Heart right ventricle (tissue), 16 donors: ENCODE measurements at places on chromosomes 2 and 18. TPM values are rescaled to one million over a fixed set of nuclear protein-coding genes. Genes with fewer than 3 reads are reported as not detected.

- peak; percentile 30 for DNase-seq
Measured at GRCh38 chr18:46174342-46175041, 70.3 kb downstream of the HAUS1 start.

DNA sequence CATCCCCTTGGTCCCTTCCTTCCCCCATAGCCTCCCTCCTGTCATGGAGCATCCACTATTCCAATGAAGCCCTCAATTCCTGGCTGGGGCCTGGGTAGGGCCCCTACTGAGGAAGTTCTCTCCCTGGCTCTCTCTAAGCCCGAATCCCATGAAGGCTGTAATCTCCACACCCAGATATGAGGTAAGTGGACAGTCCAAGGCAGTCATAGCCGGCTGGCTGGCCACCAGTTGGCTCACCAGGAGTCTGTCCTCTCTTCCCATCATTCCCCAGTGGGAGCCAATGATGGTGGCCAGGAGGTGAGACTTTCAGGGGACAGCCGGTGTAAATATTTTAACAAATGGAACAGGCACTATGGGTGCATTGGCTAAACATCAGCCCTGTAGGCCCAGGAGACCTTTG, 6.8 kb upstream of the TAF1B start:
- no peak for DNase-seq

DNA sequence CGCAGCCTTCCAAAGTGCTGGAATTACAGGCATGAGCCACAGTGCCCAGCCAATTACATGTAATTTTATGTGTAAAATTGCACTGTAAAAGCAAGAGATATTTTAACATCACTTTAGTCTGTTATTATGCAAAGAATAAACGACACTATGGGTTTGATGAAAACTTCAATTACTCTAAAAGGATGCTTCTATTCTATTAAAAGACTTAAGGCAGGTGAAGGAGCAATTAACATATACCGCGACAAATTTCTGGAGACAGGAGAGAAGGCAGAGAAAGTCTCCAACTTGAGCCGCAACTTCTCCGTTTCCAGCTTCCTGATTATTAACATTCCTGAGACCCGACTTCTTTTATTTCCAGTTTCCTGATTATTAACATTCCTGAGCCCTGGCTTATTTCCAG, 53.7 kb downstream of the FAM210A start:
- DNase-seq, result no peak

DNA sequence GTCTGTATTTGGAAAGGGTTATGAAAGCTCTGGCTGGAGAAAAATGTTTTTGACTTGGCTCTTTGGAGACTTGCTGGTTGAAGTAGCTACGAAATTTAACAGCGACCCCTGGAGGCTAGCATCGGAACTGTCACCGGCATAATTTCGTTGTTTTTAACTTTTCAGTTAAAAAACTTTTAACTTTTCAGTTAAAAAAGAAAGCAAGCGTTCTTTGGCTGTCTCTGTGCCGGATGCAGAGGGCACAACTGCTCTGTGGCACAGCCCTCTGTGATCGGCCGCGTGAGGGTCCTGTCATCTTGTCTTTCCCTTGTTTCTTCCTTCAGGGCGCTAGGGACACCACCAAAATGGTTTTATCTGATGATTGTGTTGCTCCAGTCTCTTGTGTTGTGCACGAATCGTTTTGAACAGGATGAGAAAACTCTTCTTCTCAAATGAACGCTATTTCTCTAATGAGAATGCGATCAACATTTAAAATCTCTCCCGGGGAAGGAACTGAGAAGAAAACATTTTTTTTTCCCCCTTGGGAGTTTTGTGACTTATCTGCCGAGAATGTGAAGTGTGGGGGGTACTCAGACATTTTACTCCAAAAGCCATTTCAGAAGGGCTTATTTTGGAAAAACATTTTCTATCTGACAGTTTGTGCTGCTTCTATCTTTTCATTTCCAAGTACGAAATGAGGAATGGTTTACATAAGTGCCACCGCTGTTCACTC, 57.1 kb downstream of the ADCYAP1 start:
- DNase-seq, result peak; percentile 28

- no peak for DNase-seq
Measured at GRCh38 chr2:74095632-74096031, 52.1 kb downstream of the BOLA3 start.

- no peak for DNase-seq
Measured at GRCh38 chr18:78123926-78124797, 855.5 kb upstream of the SALL3 start.

AQP4 gene
- 0.07 TPM for polyA plus RNA-seq

DNA sequence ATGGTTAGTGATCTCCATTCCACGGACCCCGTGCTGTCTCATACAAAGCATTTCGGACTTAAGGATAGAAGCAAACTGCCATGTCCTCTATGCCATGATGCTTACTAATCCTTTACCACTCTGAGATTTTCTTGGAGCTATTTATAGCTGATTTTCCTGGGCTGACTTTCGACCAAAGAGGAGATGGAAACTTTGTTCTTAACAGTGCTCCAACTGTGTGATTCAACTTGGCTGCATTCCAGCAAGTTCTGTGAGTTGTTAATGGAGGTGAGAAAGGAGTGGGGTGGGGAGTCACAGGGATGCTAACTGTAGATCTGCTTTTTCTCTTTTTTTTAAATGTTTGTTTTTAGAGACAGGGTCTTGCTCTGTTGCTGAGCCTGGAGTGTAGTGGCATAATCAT, 45.5 kb upstream of the MSH2 start:
- peak; percentile 31 for DNase-seq

GALR1 gene
- under 0.01 TPM for polyA plus RNA-seq

DNA sequence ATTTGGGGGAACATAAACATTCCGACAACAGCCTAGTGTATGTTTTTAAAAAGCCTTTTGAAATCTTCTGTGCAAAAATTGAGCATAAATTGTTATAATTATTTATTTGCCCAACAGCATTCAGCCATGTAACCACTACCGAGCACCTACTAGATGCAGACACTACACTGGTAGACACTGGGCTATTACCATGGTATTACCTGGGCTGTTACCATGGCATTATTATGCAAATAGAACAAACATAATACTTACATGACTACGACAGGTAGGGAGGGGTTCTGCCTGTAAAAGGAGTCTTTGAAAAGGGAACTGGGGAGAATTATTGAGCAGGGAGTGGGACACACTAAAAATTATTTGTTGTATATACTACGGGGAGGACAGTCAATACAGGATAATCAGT, 116.4 kb downstream of the MREG start:
- DNase-seq, result no peak

DNA sequence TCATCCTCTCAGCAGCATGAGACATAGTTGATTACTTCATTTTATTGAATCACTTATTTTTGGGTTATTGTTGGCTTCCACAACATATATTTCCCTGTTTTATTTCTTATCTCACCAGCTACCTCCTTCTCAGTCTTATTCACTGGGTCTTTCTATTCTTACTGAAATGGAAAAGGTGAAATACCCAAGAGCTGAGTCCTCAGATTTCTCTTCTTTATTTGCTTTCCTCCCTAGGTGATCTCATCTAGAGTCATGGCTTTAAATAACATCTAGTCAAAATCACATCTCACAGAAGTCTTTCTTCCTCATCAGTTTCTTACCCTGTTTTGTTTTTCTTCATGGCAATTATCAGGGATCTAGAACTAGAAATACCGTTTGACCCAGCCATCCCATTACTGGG, 105.0 kb upstream of the RBBP8 start:
- DNase-seq, result no peak

DNA sequence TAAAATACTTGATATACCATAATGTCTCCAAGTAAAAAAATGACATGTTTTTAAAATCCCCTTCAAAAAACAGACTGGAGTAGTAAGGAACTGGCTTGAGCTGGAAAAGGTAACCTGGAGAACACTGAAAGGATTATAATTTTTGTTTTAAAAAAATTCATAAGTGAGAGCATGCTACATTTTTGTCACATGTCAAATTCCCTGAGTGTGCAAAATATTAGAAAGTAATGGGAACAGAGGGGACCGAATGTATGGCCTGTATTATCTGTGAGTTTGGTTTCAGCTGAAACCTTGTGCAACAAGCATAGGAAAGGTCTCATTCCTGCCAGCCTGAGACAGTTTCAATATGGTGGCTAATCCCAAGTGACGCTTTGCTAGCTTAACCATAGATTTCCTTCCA, 202.5 kb downstream of the SLC39A10 start:
- DNase-seq, result no peak

DNA sequence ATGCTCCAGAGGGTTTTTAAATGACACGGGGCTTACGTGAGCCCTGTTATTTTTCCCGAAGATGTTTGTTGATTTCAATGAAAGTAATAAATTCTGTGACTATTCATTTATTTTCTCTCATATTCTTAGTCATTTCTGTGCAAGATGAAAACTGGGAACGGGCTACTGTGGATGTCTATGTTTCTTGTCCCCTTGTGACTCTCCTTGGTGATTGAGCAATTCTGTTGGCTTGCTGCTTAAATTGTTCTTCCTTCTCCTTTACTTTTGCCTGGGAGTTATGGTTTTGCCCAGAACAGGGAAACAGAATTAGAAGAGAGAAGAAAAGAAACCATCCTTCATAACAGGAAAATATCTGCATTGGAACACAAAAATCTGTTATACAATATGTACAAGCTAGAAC, 508.2 kb upstream of the DSEL start:
- no peak for DNase-seq

GALNT3 gene
- polyA plus RNA-seq, result 1.1 TPM

DNA sequence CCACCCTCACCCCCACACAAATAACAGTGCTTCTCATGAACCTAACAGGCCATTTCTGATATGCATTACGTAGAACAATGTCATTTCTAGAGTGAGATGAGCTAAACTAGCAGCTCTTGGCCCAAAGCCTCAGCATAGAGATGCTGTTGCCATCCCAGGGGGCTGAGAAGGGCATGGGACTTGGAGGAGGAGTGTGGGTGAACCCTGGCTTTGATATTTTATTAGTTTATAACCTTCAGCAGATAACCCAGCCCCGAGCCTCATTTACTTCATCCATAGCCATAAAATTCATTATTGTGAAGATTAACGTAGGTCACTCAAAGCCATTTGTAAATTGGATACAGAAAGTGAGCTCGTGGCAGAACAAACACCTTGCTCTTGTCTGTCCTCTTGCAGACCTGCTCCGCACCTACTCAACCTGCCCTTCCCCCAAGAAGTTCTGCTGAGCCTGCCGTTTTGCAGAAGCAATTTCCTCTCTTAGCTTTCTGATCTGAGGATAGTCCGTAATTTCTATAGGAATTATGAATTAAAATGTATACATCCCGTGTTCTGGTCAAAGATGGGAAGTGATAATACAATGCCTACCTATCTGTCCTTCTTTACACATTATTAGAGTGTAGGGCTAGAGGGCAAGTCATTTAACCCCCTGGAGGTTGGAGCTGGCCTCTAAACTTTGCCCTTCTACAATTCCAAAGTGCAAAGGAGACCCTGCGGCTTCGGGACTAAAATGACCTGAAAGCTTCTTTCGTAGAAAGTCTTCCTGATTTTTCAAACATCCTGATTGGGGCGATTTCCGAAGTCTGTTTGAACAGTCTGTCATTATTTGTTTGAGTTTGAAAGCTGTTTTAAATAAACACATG, 187.4 kb downstream of the BCL2 start:
- no peak for DNase-seq

WNT6 gene
- 3.0 TPM for polyA plus RNA-seq

- DNase-seq, result no peak
Measured at GRCh38 chr2:129179199-129179598, 800.3 kb upstream of the RAB6C start.

DNA sequence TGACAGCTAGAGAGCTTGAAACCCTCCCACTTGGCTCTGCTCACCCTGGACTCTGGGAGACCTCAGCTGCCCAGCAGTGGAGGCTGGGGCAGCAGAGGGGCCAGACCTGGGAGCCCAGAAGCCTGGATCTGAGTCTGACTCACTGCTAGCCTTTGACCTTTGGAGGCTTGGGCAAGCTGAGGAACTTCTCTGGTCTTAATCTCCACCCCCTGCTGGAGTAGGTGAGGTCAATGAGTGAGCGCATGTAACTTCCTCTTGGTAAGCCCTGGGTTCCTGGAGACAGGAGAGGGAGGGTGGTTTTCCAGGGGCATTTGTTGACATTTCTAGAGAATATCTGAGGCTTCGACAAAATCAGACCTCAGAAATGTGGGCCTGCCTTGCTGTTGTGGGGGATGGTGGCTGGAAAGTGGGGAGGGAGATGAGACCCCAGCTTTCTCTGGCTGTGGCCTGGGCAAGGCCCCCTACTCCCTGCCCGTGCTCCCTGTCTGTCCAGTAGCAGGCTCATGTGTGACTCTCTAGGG, 73.0 kb upstream of the YWHAQ start:
- no peak for DNase-seq

DNA sequence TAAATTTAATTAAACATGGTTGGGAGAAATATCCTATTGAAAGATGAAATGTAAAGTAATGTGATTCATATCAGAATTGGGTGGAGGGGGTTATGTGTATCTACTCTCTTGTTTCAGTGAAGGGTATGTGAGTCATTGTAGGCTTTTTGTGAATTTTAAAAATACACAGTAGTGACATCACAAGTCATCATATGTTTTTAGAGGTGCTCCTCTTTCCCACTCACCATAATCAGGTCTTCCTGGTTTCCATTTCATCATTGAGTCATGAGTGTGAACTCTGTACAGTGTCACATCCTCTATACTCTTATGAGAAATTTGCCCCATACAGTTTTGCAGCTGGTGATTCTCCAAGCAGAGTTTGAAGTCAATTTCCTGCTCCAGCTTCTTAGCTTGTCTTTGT, 18.8 kb downstream of the FSIP2 start:
- no peak for DNase-seq

GRCh38 chr2:240887631-240888030, 8.3 kb downstream of the MAB21L4 start:
- DNase-seq, result no peak

DNA sequence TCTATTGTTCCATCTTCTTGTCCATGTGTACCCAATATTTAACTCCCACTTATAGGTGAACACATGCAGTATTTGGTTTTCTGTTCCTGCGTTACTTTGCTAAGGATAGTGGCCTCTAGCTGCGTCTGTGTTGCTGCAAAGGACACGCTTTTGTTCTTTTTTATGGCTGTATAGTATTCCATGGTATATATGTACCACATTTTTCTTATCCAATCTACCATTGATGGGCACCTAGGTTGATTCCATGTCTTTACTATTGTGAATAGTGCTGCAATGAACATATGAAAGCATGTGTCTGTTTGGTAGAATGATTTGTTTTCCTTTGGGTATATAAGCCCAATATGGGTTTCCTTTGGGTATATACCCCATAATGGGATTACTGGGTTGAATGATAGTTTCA, 77.3 kb upstream of the MMADHC start:
- DNase-seq, result no peak

- no peak for DNase-seq
Measured at GRCh38 chr18:33805592-33805991, 227.6 kb downstream of the ASXL3 start.

CCDC148 gene
- polyA plus RNA-seq, result 0.51 TPM

KDSR gene
- 21.0 TPM for polyA plus RNA-seq
